ENCODE measurements at places on chromosomes 1 and 21.
A peak's percentile ranks its signal among the peaks of the same experiment; 100 is the strongest.

DNA sequence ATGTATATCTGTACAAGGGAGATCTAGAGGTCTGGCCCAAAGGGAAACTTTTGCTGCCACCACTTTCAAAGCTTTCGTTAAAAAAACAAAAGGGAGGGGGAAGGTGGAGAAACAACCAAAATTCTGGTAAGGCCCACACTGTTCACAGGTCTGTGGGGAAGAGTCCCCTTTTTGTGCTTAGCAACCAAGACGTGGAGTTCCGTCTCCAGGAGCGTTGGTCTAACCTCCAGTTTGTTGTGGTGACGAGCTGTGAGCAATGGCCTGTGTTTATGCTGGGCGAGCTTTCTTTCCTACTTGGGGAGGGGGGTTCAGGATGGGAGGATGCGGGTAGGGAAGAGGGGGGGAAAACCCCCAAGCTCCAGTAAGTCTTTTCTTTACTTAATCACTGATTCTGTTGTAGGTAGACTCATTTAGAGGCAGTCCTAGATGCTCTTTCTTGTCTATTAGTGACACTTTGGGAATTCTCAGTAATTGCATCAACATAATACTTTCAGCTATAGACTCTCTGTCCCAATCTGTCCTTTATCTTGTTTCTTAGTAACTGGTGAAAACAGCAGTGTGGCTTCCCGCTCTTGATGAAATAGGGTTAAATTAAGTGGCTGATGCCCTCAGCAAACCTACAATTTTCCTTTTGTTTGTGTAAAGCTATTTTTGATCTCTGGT lies 1.5 kb downstream of the HIPK1 start:
- DNase-seq: peak; percentile 24

- DNase-seq: no peak
These were observed 41.7 kb upstream of the IL20 start for GRCh38 chr1:206823727-206824126.

GRCh38 chr1:166464333-166464732 lies 297.5 kb upstream of the FAM78B start:
- DNase-seq: no peak

DNA sequence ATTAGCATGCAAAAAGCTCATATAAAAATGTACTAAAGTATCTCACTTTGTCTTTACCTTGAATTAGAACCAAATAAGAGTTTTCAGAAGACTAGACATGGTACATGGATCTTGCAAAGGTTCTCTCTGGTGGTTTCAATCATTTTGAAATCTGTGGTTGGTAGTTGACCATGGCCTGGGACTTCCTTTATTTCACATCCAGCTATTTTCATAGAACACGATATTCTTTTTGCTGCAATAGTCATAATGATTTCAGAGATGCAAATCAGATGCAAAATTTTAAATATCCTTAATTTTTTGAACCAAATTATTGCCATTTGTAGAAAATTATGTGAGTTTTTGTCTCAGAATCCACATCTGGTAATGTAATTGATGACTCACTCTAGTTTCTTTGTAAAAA lies 375.1 kb upstream of the ZP4 start:
- no peak for DNase-seq

- DNase-seq: no peak
These were observed 217.9 kb downstream of the USP25 start for GRCh38 chr21:15947677-15948076.

DNA sequence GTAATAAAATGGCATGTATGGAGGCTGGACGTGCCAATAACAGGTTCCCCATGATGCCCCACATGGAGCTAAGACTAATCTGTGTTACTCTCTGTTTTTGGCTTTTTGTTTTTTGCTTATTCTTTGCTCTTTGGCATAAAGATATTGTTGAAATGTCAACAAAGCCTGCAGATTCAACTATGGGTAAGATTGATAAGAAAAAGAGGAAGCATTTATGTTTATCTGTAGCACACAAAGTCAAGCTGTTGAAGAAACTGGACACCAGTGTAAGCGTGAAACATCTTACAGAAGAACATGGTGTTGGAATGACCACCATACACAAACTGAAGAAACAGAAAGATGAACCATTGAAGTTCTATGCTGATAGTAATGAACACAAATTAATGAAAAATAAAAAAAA lies 402.7 kb downstream of the LTN1 start:
- no peak for DNase-seq

GRCh38 chr1:221565711-221566110 lies 176.2 kb downstream of the DUSP10 start:
- DNase-seq: no peak

DNA sequence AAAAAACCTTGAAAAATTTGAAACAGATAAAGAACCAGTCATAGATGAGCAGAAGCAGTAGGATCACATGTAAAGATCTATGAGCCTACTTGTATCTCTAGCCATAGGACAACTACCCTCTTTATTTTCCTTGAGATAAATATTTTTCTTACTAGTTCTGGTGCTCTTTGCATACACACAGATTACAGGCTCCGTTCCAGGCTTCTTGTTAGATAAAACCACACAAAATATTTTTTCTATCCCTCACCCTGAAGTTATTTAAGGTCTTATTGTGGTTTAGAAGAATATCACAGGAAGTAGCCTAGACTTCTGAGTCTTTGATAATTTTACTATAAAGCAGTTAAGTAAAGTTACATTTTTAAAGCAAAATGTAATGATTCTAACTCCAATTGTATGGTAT lies 512.2 kb downstream of the NEGR1 start:
- DNase-seq: peak; percentile 62

GRCh38 chr21:36732761-36733160 lies 33.8 kb downstream of the SIM2 start:
- no peak for DNase-seq

- DNase-seq: peak; percentile 50
These were observed 60.9 kb downstream of the TBX19 start for GRCh38 chr1:168341483-168341975.

DNA sequence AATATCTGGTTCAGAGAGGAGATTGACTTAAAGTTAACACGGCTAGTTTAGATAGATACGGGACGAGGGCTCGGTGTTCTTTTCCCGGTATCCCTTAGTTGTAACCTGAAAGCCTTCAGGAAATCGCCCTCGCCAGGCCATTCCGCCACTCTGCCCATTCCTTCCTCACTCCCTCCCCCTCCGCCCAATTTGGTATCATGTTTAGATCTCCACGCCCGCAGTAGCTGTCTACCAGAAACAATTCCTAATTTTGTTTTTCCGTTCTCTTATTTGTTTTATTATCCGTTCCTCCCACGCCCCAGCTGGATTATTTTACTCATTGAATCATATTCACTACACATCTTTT lies 685 bp upstream of the VAMP4 start:
- DNase-seq: no peak

Measured in AG04449 (cell line).